CD4-positive, alpha-beta T cell treated with Interleukin-21 for 1 hour (primary cell): ENCODE measurements at places on chromosomes 4 and X.

- DNase-seq, result no peak
These were observed 69.2 kb downstream of the PAQR3 start for GRCh38 chr4:78870056-78870455.

- no peak for DNase-seq
These were observed 96.5 kb upstream of the ESX1 start for GRCh38 chrX:104351173-104351769.

DNA sequence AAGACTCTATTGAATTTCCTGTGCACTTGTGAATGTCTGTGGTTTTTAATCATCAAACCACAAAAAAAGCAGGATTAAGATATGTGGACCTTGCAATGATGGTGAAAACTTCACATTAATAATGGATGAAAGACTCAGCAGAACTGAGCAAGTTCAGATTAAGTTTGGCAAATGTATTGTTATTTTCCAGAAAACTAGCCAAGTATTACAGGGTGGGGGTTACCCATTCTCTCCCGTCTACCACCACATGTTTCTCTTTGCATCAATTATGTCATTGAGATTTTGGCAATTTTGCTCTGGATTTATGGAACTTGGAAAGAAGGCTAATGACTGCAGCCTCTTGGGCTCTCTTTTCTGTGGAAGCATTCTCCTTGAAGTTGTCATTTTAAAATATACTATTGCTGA, 577.1 kb downstream of the ANKRD50 start:
- DNase-seq, result no peak

DNA sequence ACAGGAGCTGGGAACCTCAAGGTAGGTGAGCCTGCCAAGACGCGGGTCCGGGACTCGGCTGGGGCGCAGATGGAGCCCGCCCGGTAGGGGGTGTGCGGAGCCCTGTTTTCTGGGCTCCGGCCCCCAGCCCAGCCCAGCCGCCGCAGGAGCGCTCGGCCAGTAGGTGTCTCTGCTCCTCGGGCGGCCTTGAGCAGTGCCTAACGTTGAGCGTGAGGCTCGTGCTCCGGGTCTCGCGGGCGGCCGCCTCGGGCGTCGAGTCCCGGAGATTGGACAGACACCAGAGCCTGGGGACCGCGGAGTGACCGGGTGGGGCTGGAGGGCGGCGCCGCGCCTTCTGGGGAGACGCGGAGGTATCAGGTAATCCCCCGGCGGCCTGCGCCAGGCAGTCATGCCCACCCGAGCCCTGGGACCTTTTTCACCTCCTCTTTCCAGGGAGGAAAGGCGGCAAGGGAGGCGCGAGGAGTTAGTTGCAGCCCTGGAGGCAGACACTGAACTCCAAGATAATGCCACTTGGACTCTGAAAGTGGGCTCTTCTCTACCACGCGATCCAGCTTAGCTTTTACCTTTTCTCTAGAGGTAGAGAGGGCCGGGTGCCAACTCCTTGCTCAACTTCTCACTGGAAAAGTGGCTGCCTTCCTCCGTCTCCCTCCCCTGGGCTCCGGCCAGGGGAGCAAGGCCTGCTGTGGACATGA, 14.5 kb upstream of the FGG start:
- peak; percentile 37 for DNase-seq

- DNase-seq, result no peak
These were observed 323.1 kb downstream of the GBA3 start for GRCh38 chr4:23015821-23016220.

DNA sequence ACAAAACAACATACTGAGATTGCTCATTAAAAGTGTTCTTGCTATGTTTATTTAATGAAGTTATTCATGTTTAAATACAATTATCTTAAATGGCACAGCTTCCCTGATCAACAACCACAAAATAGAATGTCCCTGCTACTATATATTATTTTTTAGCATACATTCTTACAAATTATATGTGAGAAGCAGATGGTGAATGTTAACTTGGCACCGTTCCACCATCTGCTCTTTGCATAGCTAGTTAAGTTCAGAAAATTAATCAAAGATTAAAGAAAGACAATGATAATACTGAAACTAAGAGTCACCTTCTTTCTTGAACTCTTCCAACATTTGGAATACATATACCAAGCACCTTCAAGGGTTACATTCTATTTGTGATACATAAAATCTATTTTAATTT, 94.2 kb downstream of the PPP3CA start:
- no peak for DNase-seq

DNA sequence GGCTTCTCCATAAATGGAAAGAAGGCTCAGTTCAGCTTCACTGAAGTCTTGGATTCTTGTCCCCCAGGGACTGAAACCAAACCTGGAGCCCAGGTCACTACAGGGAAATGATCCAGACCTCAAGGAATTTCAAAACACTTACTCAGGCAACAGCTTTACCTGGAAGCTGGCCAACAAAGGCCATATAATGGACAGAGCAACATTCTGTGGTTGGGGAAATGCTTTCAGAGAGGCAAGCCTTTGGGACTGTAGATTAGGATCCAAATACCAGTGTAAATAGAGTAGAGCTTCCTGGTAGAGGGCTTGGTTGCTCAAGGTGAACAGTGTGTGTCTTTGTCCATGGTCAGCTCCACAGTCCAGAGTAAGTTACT, 57.0 kb upstream of the PROM1 start:
- DNase-seq, result no peak

DNA sequence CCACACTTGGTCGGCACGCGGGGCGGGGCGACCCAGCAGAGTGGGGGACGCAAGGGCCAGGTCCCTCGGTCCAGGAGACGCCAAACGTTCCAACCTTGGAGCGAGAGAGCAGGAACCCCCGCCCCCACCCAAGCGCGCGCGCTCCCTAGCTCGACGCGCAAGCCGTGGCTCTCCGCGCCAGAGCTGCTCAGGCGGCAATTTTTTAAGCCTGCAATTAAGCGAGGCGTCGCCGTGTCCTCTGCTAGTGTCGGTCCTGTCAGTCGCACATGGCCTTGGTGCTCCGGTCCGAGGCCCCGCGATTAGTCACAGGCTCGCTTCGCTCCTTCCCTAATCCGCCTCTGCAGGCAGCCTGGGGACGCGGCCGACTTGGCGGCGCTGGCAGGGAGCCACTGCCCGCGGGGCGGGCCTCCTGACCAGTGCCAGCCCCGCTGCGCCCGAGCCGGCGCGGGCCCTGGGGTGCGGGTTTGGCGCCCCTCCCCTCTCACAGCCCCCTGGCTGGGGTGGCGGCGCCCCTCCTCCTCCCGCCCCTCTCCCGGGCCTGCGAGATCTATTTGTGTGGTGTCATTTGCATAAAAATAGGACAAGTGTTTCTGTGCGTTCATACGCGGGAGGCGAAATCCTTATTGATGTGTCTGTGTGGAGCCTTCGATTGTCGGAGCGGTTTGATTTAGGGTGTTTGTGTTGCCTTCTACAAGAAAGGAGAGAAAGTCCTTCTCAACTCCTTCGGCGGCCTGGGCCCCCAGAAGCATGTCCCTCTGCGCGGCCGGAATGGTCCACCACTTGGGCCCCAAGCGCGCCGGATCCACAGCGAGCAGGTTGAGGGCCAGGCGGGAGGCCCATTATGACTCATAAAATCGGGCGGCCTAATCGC, 9.8 kb upstream of the BCOR start:
- no peak for DNase-seq

DNA sequence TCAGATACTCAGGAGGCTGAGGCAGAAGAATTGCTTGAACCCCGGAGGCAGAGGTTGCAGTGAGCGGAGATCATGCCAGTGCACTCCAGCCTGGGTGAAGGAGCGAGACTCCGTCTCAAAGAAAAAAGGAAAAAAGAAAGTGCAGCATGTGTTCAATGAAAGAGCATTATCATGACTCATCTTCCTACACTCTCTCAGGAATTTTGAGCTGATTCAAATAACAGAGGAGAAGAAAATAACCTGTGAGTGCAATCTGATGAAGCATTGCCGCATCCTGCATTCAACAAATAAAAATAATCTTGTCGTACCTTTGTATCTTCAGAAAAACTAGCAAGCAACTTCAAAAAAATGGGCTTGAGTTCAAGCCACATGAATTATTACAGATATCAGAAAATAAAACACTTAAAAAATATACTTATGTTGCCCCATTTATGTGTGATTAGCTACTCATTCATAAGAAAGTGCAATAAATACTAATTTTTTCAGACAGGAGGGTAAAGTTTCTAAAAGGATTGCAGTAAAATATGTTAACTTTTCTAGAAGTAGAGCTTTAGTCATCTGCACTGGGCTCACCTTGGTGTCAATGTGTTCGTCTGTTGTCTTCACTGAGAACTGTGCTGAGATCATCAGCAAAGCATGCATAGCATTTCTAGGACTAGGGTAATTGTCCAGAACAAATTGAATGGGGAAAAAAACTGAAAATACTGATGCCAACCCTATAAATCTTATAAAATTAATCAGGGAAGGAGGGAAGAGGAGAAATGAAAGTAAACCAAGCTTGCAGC, 90.4 kb upstream of the VCX3B start:
- DNase-seq, result no peak

GRCh38 chr4:10753336-10753735, 68.8 kb upstream of the CLNK start:
- no peak for DNase-seq

DNA sequence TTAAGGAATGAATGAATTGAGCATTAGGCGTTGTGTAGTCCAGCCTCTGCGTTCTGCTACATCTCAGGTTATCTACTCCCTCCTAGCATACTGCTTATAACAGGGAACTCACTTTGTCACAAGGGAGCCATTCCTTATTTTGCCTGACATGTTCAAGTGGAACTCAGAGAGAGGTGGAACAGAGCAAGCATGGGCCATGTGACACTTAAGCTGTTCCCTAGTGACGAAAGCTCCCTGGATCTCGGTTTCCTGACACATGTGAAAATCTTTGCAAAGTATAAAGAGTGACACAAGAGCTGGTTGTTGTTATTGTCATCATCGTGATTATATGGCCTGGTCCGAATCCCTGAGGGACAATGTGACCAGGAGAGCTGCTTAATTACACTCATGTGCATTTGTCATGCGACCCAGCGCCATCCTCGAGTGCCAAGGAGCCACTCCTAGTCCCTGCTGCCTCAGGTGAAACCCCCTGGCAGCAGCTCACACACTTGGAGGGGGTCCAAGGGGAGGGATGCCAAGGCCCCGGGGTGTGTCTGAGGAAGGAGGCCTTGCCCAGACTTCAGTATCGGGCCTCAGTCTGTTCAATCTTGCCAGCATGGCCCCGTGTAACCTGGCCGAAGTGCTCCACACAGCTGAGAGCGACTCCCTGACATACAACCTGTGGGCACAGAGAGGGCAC, 98.5 kb upstream of the MAP3K15 start:
- no peak for DNase-seq

DNA sequence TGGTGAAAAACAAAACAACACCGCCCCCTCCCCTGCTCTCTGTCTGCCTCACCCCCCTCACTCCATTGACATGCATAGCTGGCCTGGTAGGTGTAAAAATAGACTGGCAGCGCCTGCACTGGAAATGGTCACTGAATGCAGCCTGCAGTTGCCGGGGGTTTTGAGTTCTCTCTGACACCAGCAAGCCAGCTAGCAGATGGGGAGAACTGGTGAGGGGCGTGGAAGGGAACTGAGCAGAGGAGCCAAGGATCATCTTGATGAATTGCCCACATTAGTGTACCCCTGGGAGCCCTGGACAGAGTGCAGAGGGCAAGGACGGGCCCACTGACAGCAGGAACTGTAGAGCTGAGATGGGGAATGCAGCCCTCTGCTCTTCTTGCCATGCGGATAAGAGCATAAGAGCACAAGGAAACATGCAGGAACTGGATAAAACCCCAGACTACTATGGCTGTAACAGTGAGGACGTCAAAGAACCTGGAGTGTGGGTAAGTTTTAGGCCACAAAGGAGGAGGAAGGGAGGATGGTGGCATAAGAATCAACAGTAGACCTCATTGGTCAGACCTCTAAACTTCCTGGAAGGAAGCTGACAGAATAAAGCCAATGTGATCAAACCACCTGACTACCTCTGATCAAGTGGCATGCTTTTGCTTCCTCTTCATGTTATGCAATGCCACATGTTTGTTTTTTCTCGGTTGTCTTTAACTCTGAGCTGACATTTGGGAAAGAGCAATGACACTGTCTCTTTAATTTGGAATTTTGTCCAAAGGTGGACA, 96.3 kb downstream of the ANK2 start:
- no peak for DNase-seq

- no peak for DNase-seq
These were observed 36.1 kb downstream of the COQ2 start for GRCh38 chr4:83248486-83248885.

GRCh38 chr4:151644622-151645021, 116.2 kb downstream of the GATB start:
- DNase-seq, result no peak

- no peak for DNase-seq
These were observed 8.1 kb upstream of the NDST4 start for GRCh38 chr4:115121351-115122043.

GRCh38 chr4:76752861-76753501, 145.0 kb downstream of the SOWAHB start:
- no peak for DNase-seq

DNA sequence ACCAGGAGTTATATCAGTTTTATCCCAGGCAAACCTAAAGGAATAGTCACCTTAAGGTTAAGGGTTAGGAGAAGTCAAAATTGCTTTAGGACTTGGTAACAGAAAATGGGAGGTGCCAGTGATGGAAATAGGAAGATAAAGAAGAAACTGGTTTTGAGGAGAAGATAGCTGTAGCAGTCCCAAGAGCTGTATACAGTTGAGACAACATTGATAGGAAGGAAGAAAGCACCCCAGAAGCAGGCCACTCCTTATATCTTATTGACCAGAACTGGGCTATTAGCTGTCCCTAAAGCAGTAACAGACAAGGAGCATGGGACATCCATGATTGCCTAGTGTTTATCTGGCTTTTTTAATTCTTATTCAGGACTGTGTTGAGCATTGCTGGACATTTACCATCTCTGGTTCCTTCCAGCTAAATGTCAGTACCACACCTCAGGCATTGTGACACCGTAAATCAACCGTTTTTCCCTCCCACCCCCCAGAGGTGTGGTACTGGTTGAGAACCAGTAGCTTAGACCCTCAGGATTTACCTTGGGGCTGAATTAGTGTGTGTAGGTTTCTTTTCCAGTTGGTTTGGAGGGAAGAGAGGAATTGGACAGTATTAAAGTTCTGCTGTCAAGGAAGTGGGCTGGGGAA, 2.0 kb upstream of the PGRMC2 start:
- no peak for DNase-seq

- DNase-seq, result no peak
These were observed 54.4 kb downstream of the ELF4 start for GRCh38 chrX:130055899-130056298.

DNA sequence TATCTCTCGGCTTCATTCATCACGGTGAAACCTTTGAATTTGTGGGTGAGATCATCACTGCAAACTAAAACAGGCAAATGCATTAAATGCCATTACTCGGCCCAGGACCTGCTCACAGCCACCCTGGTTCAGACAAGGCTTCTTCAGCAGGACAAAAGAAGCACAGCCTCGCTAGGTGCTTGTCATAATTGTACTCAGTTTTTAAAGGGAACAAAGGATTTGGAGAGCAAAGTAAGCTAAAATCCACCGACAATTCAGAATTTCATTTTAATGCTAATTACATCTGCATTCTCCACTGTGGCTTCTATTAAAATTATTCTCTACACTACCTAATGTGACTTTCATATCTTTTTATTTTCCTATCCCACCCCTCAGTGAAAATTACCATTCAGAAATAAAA, 57.0 kb downstream of the PCYT1B start:
- no peak for DNase-seq

- DNase-seq, result no peak
These were observed 186.6 kb downstream of the SOX3 start for GRCh38 chrX:140318296-140318695.

- DNase-seq, result no peak
These were observed 114.5 kb upstream of the GUCY1A1 start for GRCh38 chr4:155552180-155552579.
